Fibroblast of the conjunctiva (primary cell): ENCODE measurements at places on chromosomes 1 and 21.

DNA sequence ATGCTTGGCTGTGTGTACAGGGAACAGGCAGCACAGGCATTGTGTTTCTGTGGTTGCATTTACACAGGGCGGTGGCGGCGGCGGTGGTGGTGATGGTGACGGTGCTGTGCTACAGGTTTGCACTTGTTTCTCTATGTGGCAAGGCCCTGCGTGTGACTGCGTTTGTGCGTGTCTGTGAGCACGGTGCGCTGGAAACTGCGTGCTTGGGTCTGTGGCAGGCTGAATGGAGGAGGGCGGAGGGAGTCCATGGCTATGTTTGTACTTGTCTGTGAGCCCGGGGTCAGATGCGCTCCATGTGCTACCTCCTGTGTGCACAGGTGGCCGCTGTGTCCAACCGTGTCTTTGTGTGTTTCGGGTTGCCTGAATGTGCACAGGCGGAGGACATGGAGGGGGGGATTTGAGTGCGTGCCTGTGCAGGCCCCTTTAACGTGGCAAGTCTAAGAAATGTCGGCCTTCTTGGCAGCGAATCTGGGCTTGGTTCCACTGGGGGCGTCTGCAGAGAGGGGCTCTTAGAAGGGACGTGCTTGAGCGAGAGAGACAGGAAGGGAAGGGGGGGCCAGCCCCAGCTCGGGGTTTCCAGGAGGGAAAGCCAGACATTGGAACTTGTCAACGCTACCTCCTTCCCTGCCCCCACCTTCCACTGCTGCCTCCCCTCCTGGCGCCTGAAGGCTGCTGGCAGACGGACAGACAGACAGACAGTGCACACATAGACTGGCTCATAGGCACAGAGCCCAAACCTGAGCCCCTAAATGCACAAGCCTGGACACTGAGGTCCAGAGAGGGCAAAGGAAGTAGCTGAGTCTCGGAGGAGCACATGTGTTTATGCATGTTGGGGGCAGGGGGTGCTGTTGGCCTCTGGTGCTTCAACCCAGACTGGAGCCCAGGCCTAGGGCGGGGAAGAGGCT lies 32.7 kb upstream of the WASF2 start:
- no peak for DNase-seq

DNA sequence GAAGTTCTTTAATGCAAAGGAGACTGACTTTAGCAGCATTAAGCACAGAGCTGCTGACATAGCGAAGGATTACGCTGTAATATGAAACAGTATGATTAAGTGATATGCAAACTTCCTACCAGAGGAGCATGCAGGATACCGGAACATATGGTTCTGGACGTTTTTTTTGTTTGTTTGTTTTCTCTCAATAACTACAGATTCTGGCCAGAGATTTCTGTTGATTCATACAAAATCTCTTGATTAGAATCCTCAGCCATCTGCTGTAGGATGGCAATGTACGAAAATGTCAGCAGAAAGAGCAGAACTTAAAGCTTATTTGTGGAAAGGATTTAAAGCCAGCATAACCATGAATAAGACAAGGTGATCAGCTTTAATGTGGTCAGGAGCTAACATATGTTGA lies 970.7 kb downstream of the KCNT2 start:
- DNase-seq: no peak

DNA sequence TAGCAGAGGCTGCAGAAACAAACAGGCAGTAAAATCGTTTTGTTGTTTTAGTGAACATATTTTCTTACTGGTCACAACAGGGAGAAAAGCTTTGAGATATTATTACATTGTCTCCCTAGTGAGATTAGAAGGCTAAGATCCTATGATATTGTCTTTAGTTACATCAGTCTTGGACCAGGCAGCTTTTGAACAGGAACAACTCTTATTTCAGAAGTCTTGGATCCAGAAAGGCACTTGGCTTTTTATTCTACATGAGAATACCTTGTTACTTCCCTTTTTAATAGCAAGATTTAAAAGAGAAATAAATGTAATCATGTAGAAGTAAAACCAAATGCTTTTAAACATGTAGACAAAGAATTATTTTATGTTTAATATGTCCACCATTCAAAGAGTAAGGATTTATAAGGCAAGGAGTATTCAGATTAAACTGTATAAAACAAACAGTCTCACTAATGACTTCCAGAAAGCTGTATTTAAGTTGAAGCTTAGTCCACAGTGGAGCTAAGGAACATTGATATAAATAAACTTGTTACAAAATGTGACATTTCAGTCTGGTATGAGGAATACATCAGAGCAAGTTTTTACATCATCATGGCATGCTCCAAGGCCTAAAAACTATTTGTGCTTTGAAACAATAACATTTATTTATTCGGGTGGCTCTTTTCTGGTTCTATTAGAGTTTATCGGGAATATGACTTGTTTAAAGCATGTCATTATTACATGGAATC lies 72.2 kb downstream of the PHTF1 start:
- DNase-seq: peak; percentile 36

DNA sequence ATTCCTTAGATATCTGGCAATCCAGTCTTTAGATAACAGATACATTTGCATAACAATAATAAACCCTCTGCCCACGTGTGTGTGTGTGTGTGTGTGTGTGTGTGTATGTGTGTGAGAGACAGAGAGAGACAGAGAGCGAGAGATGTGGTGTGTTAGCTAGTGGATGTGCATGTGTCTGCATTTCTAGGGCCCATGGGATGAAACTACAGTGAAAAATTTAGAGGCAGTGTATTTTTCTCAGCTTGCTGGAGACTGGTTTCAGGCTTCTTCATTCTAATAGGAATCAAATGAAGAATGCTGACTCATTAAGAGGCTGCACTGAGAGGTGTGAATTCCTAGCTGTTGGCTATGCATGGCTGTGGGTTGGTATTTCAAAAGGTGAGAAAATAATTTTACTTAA lies 303.2 kb downstream of the LMX1A start:
- DNase-seq: no peak
